Mesangial cell (primary cell): ENCODE measurements at places on chromosomes 3 and 15. TPM values are rescaled to one million over a fixed set of nuclear protein-coding genes. Genes with fewer than 3 reads are reported as not detected.

Gene FBXO40
- not detected in 2 replicates for total RNA-seq

Gene ZKSCAN7
- total RNA-seq: 4.9 and 8.0 TPM in 2 replicates

Gene EPHB3
- total RNA-seq: 0.13 and 0.16 TPM in 2 replicates

Gene DAZL
- not detected in 2 replicates for total RNA-seq

Gene SOX14
- not detected in 2 replicates for total RNA-seq

Gene ERICH6
- not detected in 2 replicates for total RNA-seq

Gene SAMMSON
- not detected in 2 replicates for total RNA-seq

Gene SLC12A1
- under 0.01 and 0.25 TPM in 2 replicates for total RNA-seq

Gene ARHGEF3
- total RNA-seq: 3.7 and 11.9 TPM in 2 replicates

Gene GOLGA6L10
- total RNA-seq: 0.33 and 1.3 TPM in 2 replicates

Gene TEX9
- total RNA-seq: 1.6 and 3.1 TPM in 2 replicates

Gene SI
- not detected in 2 replicates for total RNA-seq

Gene BUB1B
- 3.9 and 73.0 TPM in 2 replicates for total RNA-seq

Gene CEP63
- total RNA-seq: 7.3 and 96.8 TPM in 2 replicates

Gene FGD5
- total RNA-seq: under 0.01 and 0.51 TPM in 2 replicates

Gene TNFSF10
- total RNA-seq: 61.1 and 301 TPM in 2 replicates

Gene PAK6
- total RNA-seq: 1.1 and 9.0 TPM in 2 replicates

Gene PLA2G4E
- total RNA-seq: not detected in 2 replicates

Gene CHDH
- 1.5 and 2.0 TPM in 2 replicates for total RNA-seq

Gene GOLGA8G
- total RNA-seq: not detected in 2 replicates

Gene ZIC1
- total RNA-seq: not detected in 2 replicates

Gene GP5
- total RNA-seq: under 0.01 and 0.16 TPM in 2 replicates

Gene TMEM207
- not detected in 2 replicates for total RNA-seq

Gene MAP1A
- total RNA-seq: 4.2 and 7.6 TPM in 2 replicates

Gene TICRR
- 0.89 and 10.9 TPM in 2 replicates for total RNA-seq

Gene SSUH2
- total RNA-seq: 0.63 TPM in 1 of 2 replicates, not detected in the other

Gene MGA
- total RNA-seq: 11.6 and 15.8 TPM in 2 replicates

Gene ISLR2
- total RNA-seq: under 0.01 and 1.5 TPM in 2 replicates

Gene USF3
- total RNA-seq: 5.7 and 10.8 TPM in 2 replicates

Gene HIGD2B
- total RNA-seq: 0.13 TPM in 1 of 2 replicates, not detected in the other

Gene GNAT1
- total RNA-seq: not detected in 2 replicates

Gene CELF6
- total RNA-seq: 0.13 TPM in 1 of 2 replicates, not detected in the other

Gene KBTBD13
- not detected in 2 replicates for total RNA-seq

Gene AQP9
- total RNA-seq: not detected in 2 replicates

Gene ALS2CL
- 3.3 and 7.7 TPM in 2 replicates for total RNA-seq

Gene KNG1
- not detected in 2 replicates for total RNA-seq

Gene SYNPR
- not detected in 2 replicates for total RNA-seq

Gene PARP15
- 0.25 TPM in 1 of 2 replicates, not detected in the other for total RNA-seq

Gene LEKR1
- 0.38 and 0.65 TPM in 2 replicates for total RNA-seq

Gene GPR62
- 0.25 and 0.49 TPM in 2 replicates for total RNA-seq

Gene CNTN4
- 0.81 and 8.0 TPM in 2 replicates for total RNA-seq

Gene COL6A5
- total RNA-seq: under 0.01 and 0.89 TPM in 2 replicates

Gene NEK10
- total RNA-seq: under 0.01 and 0.33 TPM in 2 replicates

Gene BLM
- total RNA-seq: 1.5 and 9.5 TPM in 2 replicates

Gene PIK3CA
- 9.1 and 11.2 TPM in 2 replicates for total RNA-seq

Gene ELL3
- total RNA-seq: 1.8 and 3.0 TPM in 2 replicates

Gene SMAD6
- total RNA-seq: 18.1 and 38.8 TPM in 2 replicates

Gene SHC4
- total RNA-seq: 1.3 and 3.4 TPM in 2 replicates

Gene CLDND1
- 49.4 and 75.1 TPM in 2 replicates for total RNA-seq

Gene MUC20
- total RNA-seq: 0.38 TPM in 1 of 2 replicates, not detected in the other

Gene KIF15
- total RNA-seq: 0.38 and 13.9 TPM in 2 replicates

Gene TUBGCP4
- total RNA-seq: 12.9 and 14.3 TPM in 2 replicates

Gene ST3GAL6
- total RNA-seq: 3.6 and 4.1 TPM in 2 replicates

Gene FAM81A
- 1.0 and 1.1 TPM in 2 replicates for total RNA-seq

Gene HES1
- total RNA-seq: 35.0 and 48.2 TPM in 2 replicates

Gene COL8A1
- total RNA-seq: 195 and 329 TPM in 2 replicates

Gene IGDCC3
- total RNA-seq: 0.25 TPM in 1 of 2 replicates, not detected in the other
